ENCODE measurements at places on chromosomes 6 and 20.

- no peak for DNase-seq
Observed at GRCh38 chr6:50891290-50891689, 72.6 kb downstream of the TFAP2B start.

- peak; percentile 72 for DNase-seq
Observed at GRCh38 chr6:31065556-31065955, 46.8 kb downstream of the C6orf15 start.

DNA sequence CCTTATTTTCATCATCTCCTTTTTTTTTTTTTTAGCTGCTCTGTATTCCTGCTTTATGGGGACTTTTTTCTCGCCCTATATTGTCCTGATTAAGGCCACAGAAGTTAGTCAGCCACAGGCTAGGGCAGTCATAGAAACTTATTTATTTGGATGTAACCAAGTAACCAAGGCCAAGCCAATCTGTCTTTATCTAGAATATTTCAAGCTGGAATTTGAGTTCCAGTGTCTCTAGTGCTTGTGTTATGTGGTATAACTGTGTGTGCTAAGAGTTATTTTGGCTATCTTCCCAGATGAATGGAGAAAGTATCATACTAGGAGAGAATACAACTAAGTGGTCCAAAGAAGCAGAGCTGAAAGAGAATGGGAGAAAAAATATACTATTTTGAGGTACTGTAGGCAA is 751.5 kb downstream of the CBLN4 start:
- no peak for DNase-seq

DNA sequence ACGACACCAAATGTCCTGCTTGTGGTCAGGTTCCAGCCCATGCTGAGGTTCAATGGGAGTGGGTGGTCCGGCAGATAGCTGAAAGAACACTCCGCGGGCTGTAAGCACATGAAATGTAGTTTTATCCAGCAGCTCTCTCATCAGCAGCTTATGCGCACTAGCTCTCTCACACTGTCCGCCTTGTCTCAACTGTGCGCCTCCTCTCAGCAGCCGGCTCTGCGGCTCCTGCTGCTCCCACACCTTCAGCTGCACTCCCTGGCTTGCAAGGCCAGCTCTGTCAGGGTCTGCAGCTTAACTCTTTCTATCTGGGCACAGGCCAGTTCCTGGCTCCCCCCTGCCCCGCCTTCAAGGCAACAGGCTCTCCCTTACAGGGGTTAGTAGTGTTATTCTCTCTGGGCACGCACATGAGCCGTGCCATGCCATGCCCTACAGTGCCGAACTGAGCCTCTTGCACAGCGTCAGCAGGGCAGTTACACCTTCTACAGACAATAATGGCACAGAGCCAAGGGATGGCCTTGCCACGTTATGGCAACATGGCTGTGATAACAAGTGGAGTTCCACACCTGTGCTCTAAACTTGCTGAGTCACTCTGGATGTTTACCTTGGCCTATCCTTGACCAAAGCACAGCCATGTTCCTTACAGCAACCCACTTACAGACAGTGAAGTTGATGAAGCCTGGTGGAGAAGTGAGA is 84.0 kb upstream of the LRFN2 start:
- DNase-seq = no peak

DNA sequence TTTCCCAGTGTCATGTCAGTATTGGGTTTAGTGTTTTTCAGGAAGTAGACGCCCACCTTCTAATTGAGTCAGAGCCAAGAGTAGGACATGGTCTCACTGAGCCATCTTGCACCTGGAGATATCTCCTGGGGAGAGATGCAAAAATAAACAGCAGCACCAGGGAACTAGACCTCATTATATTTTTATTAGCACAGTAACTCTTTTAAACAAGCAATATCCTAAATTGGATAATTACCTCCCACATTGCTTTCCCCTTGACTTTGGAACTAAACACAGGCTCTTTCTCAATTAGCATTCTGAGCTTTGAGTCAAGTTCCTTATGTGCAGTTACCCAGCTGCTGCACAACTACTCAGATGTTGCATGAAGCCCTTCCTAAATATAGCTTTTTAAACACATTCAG is 175.4 kb downstream of the IBTK start:
- DNase-seq = peak; percentile 77

GRCh38 chr6:167424060-167424673 is 99.3 kb downstream of the TTLL2 start:
- DNase-seq = no peak

DNA sequence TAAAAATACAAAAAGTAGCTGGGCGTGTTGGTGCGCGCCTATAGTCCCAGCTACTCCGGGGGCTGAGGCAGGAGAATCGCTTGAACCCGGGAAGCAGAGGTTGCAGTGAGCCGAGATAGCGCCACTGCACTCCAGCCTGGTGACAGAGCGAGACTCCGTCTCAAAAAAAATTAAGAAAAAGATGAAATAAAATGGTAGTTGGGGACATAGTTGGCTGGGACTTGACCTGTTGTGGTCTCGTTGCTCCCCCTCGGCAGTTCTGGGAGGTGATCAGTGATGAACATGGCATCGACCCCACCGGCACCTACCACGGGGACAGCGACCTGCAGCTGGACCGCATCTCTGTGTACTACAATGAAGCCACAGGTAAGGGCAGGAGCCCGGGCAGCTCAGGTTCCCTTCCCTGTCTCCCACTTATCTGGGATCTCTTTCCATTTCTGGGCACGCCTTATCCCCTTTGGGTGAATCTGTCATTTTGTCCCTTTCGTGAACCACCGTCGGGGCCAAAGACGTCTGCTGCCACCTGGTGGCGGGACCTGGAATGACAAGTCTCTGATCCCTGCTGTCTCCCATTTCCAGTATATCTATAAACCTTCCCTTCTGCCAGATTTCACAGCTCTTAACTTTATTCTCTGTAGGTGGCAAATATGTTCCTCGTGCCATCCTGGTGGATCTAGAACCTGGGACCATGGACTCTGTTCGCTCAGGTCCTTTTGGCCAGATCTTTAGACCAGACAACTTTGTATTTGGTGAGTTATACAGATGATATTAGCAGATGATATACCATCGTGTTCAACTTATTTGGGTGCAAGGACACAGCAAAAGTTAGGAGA is 2.3 kb downstream of the TUBB start:
- peak; percentile 84 for DNase-seq

DNA sequence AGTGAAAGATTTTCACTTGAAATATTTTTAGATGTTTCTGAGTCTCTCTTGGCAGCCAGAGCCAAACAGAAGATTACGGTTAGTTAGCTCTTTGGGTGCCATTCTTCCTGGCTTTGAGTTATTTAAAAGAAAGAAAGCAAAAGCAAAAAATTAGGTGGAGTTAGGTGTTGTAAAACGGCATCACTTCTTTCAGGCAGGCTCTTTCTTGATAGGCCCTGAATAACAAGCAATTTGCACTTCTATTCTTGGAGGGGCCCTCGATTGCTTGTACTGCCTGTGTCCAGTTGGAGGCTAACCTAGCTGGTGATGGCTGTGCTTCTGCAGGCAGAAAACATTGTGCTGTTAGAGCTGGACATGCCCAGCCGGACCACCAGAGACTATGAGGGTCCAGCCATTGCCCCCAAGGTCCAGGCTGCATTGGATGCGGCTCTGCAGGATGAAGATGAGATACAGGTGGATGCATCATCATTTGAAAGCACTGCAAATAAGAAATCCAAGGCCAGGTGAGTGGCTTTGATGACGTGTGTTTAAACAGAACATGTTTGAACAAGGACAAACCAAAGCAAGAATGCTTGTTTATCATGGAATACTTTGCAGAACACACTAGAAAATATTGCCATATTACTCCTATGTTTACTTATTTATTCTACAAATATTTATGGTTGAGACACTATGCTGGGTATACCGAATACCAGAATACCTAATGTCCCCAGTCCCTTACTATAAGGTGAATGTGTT is 28.1 kb upstream of the ASXL1 start:
- DNase-seq = no peak

DNA sequence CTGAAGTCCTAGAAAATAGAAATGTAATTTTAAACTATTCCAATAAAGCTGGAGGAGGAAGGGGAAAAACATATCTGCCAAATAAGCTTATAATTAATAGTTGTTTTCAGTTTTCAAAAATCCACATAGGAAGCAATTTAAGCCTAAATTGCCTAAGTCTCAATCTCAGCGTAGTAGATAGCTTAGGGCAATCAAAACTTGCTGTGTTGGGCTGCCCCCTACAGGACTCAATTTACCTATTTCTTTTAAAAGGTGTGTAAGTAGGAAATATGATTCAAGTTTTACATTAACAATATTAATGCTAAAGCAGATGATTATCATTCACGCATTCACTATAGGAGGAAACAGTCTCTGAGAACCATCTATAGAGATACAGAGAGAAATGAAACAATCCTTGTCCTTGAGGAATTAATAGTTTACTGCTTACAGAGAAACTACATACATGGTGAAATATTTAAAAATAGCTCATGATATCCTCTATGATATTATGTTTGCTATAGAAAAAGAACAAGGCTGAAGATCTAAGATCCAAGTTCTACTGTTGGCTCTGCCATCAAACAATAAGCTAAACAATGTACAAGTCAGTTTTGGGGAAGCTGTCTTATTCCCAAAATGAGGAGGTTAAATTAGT is 102.1 kb downstream of the ATG5 start:
- DNase-seq = peak; percentile 78

Measured in EH (cell line).